ENCODE measurements at places on chromosomes 2 and 18. TPM values are rescaled to one million over a fixed set of nuclear protein-coding genes. Genes with fewer than 3 reads are reported as not detected.

The IL36G gene
- total RNA-seq: not detected

DNA sequence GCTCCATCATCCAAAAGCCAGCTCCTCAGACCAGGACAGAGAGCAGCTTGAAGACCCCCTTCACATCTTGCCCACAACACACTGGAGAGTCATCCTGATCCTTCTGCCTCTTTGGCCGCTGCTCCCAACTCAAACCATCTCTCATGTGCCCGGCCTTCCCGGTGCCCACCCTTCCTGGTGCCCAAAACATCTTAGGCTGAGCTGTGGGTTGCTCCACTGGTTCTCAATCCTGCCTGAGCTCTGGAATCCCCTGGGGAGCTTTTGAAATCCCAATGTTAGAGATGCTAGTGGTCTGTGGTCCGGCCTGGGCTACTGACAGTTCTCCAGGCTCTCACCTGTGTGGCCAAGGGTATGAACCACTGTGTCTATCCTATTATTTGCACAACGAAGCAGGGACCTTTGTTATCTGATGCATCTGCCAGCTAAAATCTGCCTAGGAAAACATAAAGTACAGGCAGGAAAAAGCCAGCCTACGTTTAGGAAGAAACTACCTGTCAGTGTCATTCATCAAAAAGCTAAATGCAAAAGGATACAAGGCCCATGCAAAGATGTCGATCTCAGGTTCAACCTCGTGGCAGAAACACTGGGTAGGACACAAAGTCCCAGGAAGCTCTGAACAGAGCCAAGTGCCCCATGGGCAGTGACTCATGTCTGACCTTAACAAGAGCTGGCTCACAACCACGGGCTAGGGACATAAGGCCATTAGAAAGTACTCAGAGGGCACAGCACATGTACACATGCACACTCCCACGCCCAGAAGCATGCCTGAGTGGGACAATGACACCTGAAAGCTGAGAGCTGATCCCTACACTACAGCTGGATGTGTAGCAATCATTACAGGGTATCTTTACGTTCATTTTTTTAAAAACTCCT lies 30.8 kb downstream of the TBC1D8 start:
- no peak for DNase-seq

The SPP2 gene
- not detected for total RNA-seq

DNA sequence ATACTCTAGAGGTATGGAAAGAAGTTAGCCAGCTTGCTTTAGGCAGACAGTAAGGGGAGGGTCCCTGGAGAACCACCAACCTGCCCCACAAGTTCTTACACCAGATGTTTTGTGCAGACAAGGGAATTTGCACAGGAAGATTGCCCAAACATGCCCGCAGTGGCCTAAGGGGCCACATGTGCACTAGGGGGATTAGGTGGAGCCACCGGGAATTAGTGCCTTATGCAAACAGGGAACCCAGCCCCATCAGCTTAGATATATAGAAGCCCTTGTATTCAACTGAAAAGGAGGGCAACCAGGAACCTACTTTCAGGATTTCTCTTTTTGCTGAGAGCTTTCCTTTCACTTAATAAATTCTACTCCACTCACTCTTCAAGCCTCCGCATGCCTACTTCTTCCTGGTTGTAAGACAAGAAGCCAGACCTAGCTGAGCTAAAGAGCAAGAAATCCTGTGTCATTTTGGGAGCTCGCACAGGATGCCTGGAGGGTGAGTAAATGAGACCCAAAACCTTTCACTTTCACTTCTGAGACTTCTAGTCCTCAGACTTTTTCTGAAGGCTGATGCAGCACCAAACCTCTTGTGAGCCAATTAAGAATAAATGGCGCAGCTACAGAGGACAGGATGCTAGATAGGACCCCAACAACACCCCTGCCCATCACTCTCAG lies 146.3 kb downstream of the GCA start:
- no peak for DNase-seq

GRCh38 chr2:95342556-95343320 lies 45.6 kb downstream of the KCNIP3 start:
- peak; percentile 73 for DNase-seq

GRCh38 chr2:74735564-74735963 lies 81.5 kb downstream of the SEMA4F start:
- DNase-seq: no peak

DNA sequence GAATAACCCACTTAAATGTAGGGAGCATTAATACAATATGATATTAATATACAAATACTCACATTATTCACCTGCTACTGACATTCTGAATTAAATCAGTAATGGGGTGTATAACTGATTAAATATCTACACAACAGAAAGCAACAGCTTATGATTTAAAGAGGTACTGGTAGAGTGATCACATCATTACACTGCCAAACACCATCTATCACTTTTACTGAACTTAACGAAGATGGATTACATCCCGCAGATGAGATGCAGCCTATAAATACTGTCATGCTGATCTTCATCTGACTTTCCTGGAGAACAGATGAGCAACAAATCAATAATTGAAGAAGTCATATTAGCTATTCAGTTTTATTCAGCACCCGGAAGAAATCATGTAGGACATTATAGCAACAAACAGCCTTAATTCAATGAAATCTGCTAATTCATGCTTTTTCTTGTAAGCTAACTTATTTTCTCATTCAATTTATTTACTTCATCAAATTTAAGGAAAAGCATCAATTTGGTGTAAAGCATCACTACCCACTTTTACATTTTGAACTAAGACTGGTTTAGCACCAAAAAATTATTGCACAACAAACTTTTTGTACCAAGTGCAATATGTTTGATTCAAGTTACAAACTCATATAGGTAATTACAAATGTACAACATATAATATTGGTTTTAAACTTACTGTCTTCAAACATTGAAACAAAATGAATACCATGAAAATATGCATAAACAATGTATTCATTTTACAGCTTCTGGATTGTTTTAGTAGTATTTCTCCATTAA lies 1509.0 kb downstream of the LRP1B start:
- DNase-seq: no peak

- peak; percentile 21 for DNase-seq
Observed at GRCh38 chr2:13000664-13001363, 284.1 kb downstream of the TRIB2 start.

The IMPA2 gene
- 11.2 TPM for total RNA-seq

- DNase-seq: no peak
Observed at GRCh38 chr2:14615760-14616159, 16.8 kb upstream of the LRATD1 start.

DNA sequence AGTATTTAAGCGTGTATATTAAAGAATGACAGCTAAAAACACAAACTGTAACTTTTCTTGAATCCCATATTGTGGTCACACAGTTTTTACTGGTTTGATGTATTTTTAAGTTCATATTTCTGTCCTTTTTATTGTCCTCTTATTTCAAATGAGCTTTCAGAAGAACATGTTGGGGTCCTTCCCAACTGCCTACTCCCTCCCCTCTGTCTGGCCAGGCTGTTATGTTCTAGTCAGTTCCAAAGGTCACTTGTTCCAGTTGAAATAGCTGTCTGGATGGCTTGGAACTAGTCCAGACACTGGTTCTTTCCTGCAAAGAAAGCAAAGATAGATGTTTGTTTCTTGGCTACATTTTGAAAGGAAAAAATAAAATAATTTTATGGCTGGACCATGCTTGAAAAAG lies 306.9 kb downstream of the GULP1 start:
- DNase-seq: no peak

- peak; percentile 51 for DNase-seq
Observed at GRCh38 chr2:86764661-86765309, 25.9 kb downstream of the CD8A start.

- DNase-seq: no peak
Observed at GRCh38 chr2:217263756-217264155, 403.9 kb upstream of the TNP1 start.

DNA sequence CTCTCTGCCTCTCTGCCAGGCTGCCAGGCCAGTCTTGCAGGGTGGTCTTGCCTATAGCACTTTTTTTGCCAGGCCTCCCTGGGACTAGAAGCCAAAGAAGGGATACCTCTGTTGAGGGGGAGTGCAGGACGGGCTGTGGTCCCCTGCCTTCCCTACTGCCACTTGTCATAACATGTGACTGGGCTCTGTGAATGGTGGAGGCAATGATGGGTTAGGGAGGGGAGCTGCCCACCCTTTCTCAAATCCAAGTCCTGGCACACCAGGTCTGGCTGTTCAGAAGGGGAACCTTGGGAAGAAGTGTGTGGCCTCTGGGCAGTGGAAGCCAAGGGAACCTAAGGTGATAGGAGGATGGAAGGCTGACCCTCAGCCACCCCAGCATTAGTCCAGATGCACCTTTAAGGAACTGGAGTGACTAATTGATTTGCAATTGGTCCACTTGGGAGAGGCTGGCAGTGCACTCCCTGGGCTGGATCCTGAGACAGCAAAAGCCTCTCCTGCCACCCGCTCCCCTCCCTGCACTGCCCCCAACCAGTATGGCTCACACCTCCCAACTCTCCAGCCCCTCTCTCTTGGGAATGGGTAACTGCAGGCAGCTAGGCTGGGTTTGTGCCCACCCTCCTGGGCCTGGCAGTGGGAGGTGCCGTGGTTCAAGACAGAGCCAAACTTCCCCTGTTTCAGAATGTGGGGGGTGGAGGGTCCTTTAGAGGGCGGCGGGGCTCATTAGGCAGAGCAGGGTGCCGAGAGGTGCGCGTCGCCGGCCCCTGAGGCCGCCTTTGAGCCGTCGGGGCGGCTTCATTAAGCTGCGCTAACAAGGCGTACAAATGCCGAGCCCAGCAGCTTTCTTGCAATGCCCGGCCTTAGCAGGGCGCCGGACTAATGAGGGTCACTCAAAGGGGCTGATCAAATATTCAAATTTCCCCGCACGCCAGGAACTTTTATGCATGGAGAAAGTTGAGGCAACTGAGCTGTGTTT lies 4.5 kb upstream of the SIX3 start:
- DNase-seq: peak; percentile 51

The VWC2L gene
- total RNA-seq: not detected

The UGT1A8 gene
- not detected for total RNA-seq

The CXCR1 gene
- not detected for total RNA-seq

The SPEG gene
- 26.4 TPM for total RNA-seq

DNA sequence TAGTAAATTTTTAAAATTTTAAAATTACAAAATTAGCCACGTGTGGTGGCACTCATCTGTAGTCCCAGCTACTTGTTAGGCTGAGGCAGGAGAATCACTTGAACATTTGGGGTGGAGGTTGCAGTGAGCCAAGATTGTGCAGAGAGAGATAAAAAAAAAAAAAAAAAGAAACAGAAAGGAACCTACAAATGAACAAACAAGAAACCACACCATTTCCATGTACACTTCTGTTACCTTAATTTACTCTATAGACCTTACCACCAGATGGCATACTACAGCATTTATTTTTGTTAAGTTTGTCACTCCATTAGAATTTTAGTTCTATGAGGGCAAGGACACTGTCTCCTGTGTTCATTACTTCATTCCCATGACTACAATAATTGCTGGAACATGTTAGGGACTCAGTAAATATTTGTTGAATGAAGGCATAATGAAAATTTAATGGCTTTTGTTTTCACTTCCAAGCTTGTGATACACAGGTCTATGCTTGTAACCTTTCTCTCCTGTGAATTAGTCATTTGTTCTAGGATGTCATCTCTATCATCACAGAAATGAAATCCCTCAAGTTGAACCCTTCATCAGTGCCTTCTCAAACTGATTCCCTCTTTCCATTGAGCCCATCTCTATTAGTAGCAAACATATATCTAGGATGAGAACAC lies 76.0 kb downstream of the ARHGAP15 start:
- DNase-seq: no peak

The ST6GAL2 gene
- total RNA-seq: 0.36 TPM

The ASXL3 gene
- not detected for total RNA-seq

DNA sequence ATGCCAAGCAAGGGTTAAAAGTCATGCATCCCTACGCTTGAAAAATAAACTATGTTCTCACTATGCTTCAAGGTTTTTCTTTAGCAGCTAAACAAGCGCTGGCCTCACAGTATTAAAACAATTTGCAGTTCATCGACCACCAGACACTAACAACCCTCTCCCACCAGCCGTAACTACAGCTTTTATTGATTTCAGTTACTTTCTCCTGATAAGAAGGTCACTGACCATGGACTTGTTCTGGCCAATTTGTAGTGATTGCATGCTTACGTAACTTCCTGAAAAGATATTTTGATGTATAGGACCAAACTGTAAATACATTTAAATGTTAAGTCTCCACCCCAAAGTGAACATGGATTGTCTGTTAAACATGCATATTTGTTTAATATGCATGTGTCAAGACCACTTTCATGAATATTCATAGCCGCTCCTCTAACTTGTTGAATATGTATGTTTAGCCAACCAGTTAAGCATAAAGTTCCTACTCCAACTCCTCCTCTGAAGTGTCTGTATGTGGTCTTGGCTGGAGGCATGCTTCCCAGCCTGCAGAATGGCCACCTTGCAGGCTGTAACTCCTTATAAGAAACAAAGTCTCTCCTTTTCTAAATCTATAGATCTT lies 1.7 kb upstream of the THOC1 start:
- DNase-seq: no peak

DNA sequence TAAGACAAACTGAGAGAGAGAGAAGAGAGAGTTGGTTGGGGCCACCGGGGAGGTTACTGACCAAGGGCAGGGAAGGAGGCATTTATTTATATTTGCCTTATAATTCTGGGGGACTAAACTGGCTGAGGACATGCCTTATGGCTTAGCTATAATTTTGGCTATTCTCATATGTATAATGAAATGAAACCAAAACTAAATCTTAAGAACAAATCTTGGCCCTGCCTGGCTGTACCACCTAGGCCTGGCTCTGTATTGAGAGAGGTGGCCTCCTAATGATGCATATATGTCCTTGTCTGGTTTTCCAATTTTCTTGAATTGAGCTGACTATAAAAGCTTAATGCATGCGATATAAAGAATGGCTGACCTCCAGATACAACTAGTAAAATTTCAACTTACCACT lies 3.5 kb upstream of the PPP1CB start:
- DNase-seq: no peak

DNA sequence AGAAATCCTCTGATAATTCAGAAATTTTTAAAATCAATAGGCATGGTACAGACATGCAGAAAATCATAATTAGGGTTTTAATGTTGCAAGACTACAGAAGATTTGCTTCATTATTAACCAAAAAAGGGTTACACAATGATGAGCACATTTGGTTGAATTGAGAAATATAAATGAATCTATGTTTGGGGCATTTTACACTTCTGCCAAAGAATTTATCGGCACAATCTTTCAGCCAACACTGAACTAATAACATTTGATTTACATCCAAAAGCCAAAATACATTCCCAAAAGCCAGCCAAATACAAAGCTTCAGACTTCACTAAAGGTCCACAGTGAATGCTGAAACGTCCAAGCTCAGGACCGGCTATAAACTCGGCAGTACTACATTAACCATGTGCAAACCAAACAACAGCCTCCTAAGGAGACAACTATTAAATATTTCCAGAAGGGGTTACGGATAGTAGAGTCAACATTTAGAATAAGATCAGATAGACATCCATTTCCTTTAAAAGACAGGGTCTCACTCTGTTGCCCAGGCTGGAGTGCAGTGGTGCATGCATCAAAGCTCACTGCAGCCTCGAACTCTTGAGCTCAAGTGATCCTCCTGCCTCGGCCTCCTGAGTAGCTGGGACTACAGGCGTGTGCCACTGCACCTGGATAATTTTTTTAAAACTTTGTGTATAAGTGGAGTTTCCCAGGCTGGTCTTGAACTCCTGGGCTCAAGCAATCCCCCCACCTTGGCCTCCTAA lies 29.4 kb downstream of the SPRED2 start:
- no peak for DNase-seq

Data from osteoblast (primary cell).